ENCODE measurements at places on chromosomes 2 and 18.

DNA sequence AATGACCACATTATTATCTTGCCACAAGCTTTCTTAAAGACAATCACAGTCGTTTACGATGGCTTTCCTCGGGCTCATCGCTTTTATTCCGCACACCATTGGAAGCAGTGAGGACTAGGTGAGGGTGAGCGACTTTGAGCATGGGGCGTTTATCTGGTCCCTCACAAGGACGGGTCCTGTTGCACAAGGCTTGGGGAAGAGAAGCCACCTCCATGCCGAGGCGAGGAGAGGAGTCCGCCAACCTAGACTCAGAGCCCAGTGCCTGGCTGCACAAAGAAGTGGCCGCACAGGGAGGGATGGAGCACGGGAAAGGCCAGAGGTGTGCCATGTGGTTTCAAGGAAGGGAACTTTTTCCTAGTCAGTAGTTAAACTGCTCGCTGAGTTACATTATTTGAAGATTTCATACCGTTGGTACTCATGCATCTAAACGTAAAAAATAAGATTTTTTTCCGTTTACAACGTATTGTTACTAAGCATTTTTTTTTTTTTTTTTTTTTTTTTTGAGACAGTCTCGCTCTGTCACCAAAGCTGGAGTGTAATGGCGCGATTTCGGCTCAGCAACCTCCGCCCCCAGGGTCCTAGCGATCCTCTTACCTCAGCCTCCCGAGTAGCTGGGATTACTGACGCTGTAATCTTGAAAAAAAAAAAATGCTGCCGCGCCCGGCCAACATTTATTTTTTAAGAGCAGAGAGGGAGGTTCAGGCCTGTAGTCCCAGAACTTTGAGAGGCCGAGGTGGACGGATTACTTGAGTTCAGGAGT lies 849 bp upstream of the CYP27C1 start:
- H3K27ac ChIP-seq = no peak overlapping the region
- H3K36me3 ChIP-seq = no peaks in the 10 kb centered on the region
- H3K4me1 ChIP-seq = peaks cover 21% of the 10 kb centered on the region
- no peak overlapping the region for H3K4me3 ChIP-seq

DNA sequence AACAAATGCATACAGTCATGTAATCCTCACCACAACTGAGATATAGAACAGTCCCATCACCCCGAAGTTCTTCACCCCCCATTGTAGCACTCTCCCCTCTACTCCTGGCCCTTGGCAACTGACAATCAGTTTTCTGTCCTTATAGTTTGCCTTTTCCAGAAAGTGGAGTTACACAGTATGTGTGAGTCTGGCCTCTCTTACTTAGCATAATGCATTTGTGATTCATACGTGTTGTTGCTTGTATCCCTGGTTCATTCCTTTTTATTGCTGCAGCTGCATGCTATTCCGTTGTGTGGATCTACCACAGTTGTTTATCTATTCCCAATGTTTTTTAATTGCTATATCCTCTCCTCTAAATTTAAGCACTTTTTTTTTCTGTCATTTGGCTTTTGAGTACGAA lies 17.6 kb downstream of the ACYP2 start:
- H3K27ac ChIP-seq = no peak overlapping the region
- DNase-seq = no peak
- H3K27me3 ChIP-seq = no peaks in the 10 kb centered on the region
- H3K4me1 ChIP-seq = no peaks in the 10 kb centered on the region

DNA sequence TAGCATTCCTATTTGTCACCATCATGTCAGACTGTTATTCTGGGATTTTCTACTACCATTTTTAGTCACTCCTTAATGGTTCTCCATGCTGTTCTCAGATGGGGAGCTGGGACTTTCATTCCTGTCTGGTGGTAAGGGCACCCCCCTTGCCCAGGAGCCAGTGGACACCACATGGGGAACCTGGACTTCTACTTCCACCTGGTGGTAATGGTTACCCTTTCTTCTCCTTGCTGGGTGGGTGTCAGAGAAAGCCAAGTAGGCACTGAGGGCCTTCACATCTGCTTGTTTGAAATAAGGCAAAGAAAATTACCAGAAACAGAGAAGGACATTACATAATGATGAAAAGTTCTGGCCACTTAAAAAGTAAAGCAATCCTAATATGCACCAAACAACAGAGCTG lies 239.8 kb downstream of the FHOD3 start:
- no peaks in the 10 kb centered on the region for H3K27me3 ChIP-seq
- DNase-seq = no peak
- no peaks in the 10 kb centered on the region for H3K36me3 ChIP-seq

DNA sequence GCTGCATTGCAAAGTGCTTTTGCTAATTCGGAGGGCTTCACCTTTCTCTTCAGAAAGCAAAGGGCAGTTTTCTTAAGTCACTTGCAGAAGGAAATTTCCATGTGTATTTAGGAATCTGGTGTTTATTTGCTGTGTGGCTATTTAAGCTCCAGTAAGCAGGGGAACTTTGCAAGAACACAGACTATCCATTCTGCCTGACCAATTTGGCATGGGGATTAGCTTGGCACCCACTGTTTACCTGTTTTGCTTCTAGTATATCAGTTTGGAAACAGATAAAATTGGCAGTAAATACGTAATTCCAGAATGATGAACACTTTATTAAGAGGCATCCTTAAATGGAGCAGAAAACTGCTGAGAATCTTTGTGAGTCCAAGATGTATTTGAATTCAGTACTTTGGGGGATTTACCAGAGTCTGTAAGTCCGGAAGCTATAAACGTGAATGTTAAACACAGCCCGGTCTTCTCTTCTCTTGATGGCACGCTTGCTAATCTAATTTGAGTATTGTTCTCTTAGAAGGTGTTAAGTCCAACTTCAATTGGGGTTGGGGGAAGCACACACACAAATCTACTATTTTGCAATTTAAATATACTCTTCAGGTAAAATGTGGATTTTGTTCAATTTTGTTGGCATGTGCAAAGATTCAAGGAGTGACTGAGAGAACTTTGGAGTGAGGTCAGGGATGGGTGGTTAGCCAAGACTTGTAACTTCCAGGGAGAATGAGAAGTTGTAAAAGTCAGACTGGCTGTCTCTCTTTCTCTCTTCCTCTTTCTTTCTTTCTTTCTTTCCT lies 650 bp downstream of the ACKR3 start:
- H3K4me1 ChIP-seq = peaks cover 32% of the 10 kb centered on the region
- H3K27ac ChIP-seq = peak overlapping the region; percentile 91
- no peaks in the 10 kb centered on the region for H3K36me3 ChIP-seq
- no peaks in the 10 kb centered on the region for H3K27me3 ChIP-seq
- H3K4me3 ChIP-seq = peak overlapping the region; percentile 75

GRCh38 chr2:69209482-69209881 lies 177.5 kb downstream of the GFPT1 start:
- no peak overlapping the region for H3K27ac ChIP-seq
- peaks cover 15% of the 10 kb centered on the region for H3K4me1 ChIP-seq
- no peaks in the 10 kb centered on the region for H3K27me3 ChIP-seq
- no peak for DNase-seq
- no peak overlapping the region for H3K4me3 ChIP-seq

- no peaks in the 10 kb centered on the region for H3K27me3 ChIP-seq
- no peak overlapping the region for H3K27ac ChIP-seq
- DNase-seq = no peak
- H3K36me3 ChIP-seq = no peaks in the 10 kb centered on the region
Measured at GRCh38 chr2:148567716-148568115, 76.8 kb upstream of the EPC2 start.

DNA sequence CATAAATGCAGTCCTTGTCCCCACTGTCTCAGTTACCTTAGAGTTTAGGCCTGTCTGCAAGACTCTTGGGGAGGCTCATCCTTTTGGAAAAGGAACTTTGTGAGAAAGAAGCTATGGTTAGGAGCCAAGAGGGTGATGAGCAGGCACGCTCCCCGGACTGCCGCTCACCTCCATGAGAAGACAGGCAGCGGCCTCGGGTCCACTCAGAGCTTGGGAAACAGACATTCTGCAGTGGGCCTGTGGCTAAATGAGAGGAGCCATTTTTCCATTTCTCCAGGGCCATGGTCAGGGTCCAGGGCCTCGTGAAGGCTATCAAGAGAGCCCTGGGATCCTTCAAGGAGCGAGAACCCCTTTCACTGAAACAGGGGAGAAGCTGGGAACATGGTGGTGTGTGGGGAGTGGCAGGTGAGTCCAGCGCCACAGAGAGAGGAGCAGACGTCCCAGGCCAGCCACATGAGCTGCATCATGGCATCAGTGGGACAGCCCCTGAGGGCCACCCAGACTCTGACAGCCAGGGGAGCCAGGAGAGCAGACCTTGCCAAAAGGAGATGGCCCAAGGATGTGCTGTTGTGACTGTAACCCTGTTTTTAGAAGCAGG lies 4.0 kb upstream of the TEX51 start:
- H3K36me3 ChIP-seq = no peaks in the 10 kb centered on the region

GRCh38 chr2:74471332-74472065 lies 981 bp downstream of the MRPL53 start:
- H3K27me3 ChIP-seq = no peaks in the 10 kb centered on the region
- H3K27ac ChIP-seq = peak overlapping the region; percentile 90
- no peak for DNase-seq
- peaks cover 16% of the 10 kb centered on the region for H3K4me1 ChIP-seq
- peak overlapping the region; percentile 72 for H3K4me3 ChIP-seq

DNA sequence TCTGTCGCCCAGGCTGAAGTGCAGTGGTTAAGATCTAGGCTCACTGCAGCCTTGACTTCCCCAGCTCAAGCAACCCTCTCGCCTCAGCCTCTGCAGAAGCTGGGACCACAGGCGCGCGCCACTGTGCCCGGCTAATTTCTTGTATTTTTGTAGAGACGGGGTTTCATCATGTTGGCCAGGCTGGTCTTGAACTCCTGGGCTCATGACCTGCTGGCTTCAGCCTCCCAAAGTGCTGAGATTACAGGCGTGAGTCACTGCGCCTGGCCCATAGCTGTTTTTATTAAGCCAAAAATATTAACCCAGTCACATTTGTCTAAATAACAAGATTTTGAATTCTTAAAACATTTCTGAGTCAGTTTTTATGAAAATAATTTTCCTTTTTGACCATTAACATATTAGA lies 6.3 kb upstream of the SFT2D3 start:
- peak overlapping the region; percentile 86 for H3K27ac ChIP-seq
- no peak for DNase-seq
- H3K27me3 ChIP-seq = no peaks in the 10 kb centered on the region
- peak overlapping the region; percentile 74 for H3K4me3 ChIP-seq
- H3K36me3 ChIP-seq = no peaks in the 10 kb centered on the region

DNA sequence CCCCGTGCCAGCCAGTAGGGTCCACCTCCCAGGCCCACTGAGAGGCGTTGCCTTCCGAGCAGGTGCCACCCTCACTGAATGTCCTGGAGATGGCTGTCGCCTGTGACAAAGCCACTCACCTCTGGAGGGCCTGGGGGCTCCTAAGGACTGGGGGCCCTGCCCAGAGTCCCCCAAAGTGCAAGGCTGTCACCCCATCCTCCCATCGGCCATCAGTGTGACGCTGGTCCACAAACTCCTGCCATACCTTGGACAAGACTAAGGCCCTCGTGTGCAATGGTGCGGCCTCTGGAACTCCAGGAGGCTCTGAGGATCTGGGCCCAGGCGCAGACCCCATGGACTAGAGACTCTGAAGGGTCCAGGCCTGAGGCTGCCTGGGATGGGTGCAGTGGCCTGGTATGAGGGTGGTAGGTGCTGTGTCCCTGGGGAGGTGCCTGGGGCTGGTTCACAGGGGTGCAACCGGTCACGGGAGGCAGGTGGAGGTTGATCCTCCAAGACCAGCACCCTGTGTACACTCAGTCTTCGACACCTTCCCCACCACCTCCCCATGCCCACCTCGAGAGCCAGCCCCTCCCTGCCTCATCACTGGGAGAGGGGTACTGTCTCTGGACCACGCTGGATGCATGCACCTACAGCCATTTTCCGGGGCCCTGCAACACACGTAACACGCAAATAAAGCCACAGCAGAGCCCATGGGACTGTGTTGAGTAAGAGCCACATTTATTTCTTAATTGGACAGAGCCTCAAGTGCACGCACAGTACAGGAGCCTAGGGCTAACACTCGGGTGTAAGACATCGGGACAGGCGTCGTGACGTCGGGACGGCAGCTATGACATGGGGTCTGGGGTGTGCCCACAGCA lies 21.6 kb downstream of the AQP12A start:
- H3K4me1 ChIP-seq = no peaks in the 10 kb centered on the region
- no peak overlapping the region for H3K27ac ChIP-seq
- H3K36me3 ChIP-seq = no peaks in the 10 kb centered on the region
- H3K4me3 ChIP-seq = no peak overlapping the region
- no peak for DNase-seq

GRCh38 chr18:12639990-12640880 lies 17.7 kb downstream of the SPIRE1 start:
- H3K36me3 ChIP-seq = no peaks in the 10 kb centered on the region
- no peak overlapping the region for H3K4me3 ChIP-seq
- DNase-seq = no peak
- no peaks in the 10 kb centered on the region for H3K27me3 ChIP-seq
- H3K27ac ChIP-seq = no peak overlapping the region

DNA sequence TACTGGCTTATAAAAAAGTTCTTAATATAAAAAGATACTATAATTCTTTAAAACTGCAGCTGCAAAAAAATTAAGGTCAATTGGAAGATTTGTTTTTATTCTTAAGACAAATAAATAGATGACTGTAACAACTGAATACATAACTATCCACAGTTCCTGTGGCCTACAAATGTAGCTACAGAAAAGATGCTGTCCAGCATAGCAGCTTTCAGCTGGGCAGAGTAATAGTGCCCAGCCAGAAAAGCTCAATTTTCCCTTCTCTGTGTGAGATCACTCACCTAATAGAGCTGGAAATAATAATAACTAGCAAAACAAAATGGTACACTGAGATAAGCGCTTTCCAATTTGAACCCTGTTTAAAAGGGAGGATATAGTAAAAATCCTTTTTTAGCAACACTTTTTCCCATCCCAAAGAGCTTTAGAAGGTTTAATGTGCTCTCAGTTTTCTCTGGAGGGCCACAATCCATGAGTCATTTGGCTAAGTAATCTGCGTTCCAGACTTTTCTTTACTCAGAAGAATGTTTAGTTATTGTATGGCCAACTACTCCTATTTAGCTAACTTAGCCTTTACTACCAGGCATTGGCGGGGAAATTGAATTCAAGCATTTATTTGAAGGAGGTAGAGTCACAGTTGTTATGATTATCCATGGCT lies 158.1 kb upstream of the SLC39A10 start:
- no peak overlapping the region for H3K4me3 ChIP-seq
